ENCODE measurements at places on chromosomes 6 and 20. TPM values are rescaled to one million over a fixed set of nuclear protein-coding genes. Genes with fewer than 3 reads are reported as not detected.

The HRH3 gene
- not detected for total RNA-seq

GRCh38 chr6:48255094-48255493, 144.1 kb upstream of the PTCHD4 start:
- H3K36me3 ChIP-seq, result no peaks in the 10 kb centered on the region
- no peak for DNase-seq
- no peaks in the 10 kb centered on the region for H3K4me1 ChIP-seq
- H3K27ac ChIP-seq, result no peak overlapping the region

The PHACTR3 gene
- not detected for total RNA-seq

DNA sequence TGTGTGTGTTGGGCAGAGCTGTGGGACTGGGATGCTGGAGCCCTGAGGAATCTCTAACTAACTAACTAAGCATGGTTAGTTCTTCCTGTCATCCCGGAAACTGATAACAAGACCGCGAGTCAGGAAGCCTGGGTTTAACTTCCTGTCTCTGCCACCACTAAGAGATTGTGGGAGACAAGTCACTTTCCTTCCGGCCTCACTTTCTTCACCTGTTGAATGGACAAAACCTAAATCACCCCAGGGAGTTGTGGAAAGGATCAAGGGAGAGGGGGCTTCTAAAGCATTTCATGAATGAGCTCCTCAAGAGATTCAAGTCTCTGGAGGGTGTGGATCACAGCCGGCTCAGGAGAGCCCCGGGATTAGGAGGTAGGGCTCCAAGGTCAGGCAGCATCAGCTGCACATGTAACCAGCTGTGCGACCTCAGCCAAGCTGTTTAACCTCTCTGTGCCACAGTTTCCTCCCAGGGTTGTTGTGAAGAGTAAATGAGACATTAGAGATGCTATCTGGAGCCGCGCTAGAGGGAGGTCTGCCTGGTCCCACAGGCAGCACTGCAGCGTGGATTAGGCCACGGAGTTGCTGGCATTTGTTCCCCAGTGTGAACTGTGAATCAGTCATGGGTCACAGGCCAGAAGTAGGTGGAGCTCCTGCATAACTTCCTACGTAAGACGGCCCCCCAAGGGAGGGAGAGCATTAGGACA, 105.1 kb downstream of the TOX2 start:
- no peaks in the 10 kb centered on the region for H3K36me3 ChIP-seq
- H3K4me1 ChIP-seq, result peaks cover 16% of the 10 kb centered on the region
- peaks cover 21% of the 10 kb centered on the region for H3K27me3 ChIP-seq
- peak overlapping the region; percentile 57 for H3K27ac ChIP-seq

DNA sequence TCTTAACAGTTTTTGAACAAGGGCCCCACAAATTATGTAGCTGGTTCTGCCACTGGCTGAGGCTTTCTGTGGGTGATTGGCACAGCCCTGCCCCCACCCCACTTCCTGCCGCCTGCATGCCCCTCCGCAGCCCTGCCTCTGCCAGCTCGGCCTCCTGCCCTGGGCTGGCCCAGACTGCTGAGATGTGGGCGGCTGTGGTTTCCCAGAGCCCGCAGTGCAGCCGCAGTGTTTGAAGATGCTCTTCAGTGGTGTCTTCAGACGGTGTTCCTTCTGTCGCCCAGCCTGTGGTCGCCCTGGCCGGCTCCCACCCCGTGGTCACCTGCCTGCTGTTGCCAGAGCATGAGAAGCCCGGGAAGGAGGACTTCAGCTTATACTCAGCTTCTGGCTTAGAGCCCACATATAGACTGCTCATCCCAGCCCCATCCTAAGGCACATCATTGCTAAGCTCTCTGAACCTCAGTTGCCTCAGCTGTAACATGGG, 154.3 kb downstream of the VEGFA start:
- peak; percentile 68 for DNase-seq
- H3K4me1 ChIP-seq, result peaks cover 26% of the 10 kb centered on the region
- no peak overlapping the region for H3K27ac ChIP-seq
- peaks cover 7% of the 10 kb centered on the region for H3K27me3 ChIP-seq
- no peaks in the 10 kb centered on the region for H3K36me3 ChIP-seq

- peaks cover 19% of the 10 kb centered on the region for H3K36me3 ChIP-seq
- peaks cover 49% of the 10 kb centered on the region for H3K4me1 ChIP-seq
- no peaks in the 10 kb centered on the region for H3K27me3 ChIP-seq
- H3K4me3 ChIP-seq, result peak within 1 kb of the TSS; percentile 99
- peak; percentile 93 for DNase-seq
Observed at GRCh38 chr6:13711733-13712598, at the start of gene RANBP9. RANBP9 (minus strand) TSS chr6:13711835; CDS start chr6:13711505, 330 bp downstream.
